ENCODE measurements at places on chromosomes 12 and 14. TPM values are rescaled to one million over a fixed set of nuclear protein-coding genes. Genes with fewer than 3 reads are reported as not detected.

DNA sequence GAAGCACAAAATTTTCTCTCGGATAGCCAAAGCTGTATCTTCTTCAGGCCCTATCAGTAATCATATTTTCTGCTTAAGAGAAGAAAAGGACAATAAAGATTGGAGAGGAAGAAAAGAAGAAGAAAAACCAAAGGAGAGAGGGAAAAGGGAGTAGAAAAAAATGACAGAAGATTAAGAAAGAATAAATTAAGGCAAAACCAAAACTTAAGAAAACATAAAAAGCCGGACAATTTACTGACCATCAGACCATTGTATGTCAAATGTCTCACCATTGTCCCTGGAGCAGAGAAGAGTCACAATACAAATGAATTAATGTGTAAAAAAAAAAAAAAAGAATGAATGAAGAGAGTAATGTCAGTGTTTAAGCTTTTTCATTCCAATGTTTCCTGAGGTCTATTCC, 1274.8 kb downstream of the FSCB start:
- no peak for DNase-seq

DNA sequence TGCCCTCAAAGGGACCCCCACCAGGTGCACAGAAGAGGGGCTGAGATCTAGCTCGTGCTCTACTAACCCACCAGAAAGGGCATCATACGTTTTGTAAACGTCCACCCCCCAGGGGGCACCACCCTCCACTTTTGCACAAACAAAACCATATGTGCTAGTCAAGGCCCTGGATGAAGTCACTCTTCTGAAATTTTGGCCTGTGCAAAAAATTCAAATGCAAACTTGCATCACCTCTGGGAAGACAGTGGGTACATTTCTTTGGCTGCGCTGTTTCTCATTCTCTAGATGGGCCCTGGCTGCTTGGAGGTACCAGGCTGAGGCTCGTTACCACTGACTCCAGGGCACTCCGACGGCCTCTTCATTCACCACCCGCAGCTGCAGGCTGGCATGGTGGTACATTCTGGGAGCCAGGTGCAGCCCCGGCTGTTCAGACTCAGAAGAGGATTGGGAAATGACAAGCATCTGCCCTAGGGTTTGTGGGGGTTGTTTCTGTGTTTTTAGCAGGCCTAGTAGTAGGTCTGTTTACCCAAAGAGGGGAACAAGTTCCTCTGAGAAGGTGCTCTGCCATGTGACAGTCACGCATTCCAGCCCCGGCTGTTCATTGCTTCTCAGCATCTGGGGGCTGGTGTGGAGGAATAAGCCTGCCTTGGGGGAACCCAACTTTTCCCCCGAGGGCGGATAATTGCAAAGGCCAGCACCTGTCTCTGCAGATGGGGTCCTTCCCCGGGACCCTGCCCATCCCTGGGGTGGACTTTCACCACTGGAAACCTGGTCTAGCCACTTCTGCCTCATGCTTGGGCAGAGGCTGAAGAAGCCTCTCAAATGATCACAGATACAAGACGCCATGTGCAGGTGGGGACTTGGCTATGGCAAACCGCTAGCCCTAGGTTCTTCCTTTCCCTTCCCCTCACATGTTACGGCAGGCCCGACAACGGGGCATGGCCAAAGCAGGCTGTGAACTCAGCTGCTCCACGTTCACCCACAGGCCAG, 147.6 kb downstream of the DPF3 start:
- no peak for DNase-seq

Gene CCER1
- not detected for total RNA-seq

GRCh38 chr14:93987815-93988476, 9.2 kb upstream of the CCDC197 start:
- DNase-seq = no peak

- DNase-seq = peak; percentile 67
These were observed 143.8 kb upstream of the ARID2 start for GRCh38 chr12:45585522-45586230.

DNA sequence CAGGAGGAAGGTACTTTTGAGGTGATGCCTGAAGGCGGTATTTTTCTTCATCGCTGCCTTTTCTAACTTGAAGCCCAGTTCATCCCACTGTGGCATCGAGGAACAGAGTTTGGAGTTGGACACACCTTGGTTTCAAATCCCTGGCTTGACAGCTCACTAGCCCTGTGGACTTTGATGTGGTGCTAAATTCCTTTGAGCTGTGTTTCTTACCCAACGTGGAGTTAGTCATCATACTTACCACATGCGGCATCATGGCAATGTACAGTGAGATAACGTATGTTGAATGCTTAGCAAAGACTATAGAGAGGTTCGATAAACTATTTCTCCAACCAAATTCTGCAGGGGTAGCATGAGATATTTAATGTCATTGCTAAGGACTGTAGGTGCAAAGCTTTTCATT, 3.4 kb downstream of the PLEKHG3 start:
- no peak for DNase-seq

DNA sequence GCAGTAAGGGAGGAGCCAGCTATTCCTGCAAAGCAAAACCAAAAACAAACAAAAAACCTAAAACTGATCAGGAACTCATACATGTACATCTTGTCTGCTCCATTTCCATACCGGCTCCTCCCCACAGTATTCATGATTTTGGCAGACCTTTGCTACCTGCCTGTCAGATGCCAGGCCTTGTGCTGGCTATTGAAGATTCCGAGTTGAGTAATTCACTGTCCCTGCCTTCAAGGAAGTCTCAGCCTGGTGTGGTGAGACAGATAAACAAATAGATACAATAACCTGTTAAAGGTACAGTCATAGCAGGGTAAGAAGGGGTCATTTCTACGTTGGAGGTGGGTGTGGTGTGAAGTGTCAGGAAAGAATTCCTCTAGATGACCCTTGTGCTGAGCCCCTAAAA, 42.7 kb downstream of the SUSD6 start:
- DNase-seq = no peak

GRCh38 chr12:107545737-107546353, 139.8 kb upstream of the PWP1 start:
- DNase-seq = peak; percentile 41

DNA sequence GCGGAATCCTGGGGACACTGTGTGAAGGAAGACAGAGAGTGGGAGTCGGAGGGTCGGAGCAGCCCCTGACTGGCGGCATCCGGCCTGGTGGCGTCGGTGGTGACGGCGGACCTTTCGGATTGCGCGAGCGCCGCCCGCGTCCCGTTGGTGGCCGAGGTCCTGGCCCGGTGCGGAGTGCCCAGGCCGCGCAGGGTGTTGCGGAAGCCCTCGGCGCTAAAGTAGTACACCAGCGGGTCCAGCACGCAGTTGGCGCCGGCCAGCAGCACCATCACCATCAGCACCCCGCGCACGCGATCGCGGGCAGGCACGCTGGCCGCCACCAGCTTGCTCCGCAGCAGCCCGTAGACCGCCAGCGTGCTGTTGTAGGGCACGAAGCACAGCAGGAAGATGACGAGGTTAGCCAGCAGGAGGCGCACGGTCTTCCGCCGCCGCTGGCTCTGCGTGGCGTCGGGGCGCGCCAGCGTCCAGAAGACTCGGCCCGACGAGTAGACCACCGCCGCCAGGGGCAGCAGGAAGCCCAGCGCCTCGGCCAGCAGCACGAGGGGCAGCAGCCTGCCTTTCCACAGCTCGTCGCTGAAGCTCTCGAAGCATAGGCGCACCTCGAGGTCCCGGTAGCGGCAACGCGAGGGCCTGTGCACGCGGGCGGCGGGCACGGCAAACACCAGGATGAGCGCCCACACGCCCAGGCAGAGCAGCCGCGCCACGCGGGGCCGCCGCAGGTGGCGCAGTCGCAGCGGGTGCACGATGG, 13.1 kb upstream of the CHD4 start:
- DNase-seq = peak; percentile 91

GRCh38 chr12:107079172-107080011, 14.0 kb downstream of the CRY1 start:
- no peak for DNase-seq

Gene MYO1A
- total RNA-seq = 0.29 TPM

- no peak for DNase-seq
These were observed 384.3 kb downstream of the ADAMTS20 start for GRCh38 chr12:43167691-43168090.

Gene MYBPC1
- 0.06 TPM for total RNA-seq

DNA sequence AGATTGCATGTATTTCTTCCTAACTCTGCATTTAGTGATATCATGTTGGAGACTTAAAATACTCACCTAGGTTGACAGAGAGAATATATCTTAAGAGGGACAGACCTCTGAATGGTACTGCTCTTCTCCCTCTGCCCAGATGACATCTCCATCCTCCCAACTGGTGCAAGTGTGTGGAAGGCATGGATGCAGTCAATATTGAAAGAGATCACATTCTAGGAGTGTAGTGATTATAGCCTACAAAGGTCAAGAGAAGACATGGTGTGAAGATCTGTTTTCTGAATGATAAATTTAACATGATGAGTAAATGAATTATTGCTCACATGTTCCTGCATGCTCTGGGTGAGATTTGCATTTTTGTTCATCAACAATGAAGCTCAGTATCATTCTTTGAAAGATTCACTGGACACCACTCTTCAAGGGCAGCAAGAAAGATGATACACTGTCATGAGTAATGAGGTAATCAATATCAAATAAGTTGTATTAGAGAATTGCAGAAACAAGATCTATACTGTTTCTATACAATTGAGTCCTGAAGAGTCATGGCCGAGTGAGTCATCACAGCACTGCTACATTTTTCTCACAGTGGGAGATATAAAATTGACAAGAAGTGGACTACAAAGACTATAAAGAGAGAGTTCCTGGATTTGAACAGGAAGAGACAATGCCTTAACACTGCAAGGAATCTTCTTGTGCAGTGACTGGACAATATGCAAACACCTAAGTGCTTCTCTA, 183.3 kb upstream of the KRR1 start:
- no peak for DNase-seq

- DNase-seq = no peak
These were observed 218.9 kb upstream of the RBM19 start for GRCh38 chr12:114185036-114185435.

Gene ARL1
- 96.2 TPM for total RNA-seq

Gene FGD6
- total RNA-seq = 36.0 TPM

DNA sequence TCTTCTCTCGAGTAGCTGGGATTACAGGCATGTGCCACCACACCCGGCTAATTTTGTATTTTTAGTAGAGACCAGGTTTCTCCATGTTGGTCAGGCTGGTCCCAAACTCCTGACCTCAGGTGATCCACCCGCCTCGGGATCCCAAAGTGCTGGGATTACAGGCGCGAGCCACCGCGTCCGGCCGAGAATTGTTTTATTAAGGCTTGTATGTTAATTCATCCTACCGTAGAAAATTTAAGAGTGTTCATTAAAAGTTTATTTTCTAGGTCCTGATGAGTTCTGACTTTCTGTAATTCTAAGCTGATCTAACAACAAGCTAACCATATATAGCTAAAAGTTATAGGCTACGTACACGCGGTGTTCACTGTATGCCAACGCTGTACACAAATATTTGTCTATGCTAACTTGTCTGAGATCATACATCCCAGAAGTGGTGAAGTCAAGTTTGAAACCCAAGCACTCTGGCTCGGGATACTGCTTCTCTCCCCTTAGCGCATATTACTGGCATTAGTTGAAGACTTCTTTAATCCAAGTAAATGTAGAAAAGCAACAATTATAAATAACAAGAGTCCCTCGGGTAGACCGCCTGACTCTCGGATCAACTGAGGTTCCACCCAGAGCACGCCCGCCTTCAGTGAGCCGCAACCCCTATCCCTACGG, 570 bp upstream of the MRPS35 start:
- DNase-seq = peak; percentile 59

DNA sequence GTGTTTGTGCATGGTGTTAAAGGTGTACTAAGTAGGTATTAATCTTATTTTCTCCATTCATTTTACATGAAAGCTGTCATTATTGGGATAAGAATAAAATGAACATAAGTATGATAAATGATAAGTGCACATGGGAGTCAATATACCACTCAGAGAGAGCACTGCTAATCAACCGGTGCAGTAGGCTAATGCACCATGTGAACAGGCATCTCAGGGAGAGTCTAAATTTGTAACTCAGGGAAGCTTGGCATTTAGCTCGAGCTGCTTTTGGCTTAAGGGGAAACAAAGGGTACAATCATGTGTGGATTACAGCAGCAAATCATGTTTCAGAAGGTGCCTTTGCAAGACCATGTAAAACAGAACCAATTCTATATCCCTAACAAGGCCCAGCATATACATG, 127.4 kb downstream of the MGST1 start:
- no peak for DNase-seq

Gene HOXC5
- total RNA-seq = 0.32 TPM

DNA sequence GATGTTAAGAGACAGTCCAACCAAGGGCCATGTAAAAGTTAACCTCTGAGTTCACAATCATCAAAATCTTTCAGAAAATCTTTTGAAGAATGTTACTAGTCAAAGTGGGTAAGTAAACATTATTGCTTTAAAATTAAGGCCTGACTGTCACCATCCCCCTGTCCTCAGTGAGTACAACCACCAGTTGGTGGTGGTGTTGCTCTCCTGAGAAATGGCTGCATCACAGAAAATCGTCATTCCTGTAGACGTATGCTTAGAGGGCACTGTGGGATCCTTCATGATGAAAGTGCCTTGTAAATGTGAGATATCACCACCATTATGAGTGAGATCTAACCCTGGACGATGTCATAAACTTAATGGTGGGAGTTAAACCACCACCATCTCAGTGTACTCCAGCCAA, 451.2 kb downstream of the RPS29 start:
- DNase-seq = no peak

GRCh38 chr12:130948136-130948535, 5.6 kb upstream of the ADGRD1 start:
- no peak for DNase-seq

Gene CLEC6A
- total RNA-seq = 0.32 TPM

Gene SPIC
- total RNA-seq = not detected

DNA sequence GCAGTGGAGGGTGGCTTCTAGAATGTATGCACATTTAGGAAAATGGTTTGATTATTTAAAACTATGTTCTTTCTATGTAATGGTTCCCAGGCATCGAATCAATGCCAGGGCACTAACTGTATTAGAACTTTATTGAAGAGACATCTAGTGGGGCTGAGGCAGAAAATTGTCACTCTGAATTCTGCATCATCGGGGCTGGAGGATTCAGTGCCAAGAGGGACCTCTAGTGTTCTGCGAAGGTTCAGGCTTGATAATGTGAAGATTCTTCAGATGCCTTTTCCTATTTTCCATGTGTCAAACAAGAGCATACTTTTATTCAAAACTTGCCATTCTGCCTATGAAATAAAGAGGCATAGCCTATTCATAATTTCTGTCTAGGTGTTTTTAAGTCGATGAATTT, 146.3 kb downstream of the CAND1 start:
- no peak for DNase-seq

- DNase-seq = no peak
These were observed 255.4 kb downstream of the DAD1 start for GRCh38 chr14:22333422-22334274.

- no peak for DNase-seq
These were observed 7.6 kb upstream of the SLC38A2 start for GRCh38 chr12:46380022-46380796.

GRCh38 chr12:103399986-103400385, 95.8 kb downstream of the C12orf42 start:
- DNase-seq = no peak

Gene PLEKHH1
- 1.2 TPM for total RNA-seq

Gene FGF23
- total RNA-seq = not detected

Gene OR8S1
- not detected for total RNA-seq

GRCh38 chr12:114425031-114425626, 19.2 kb upstream of the TBX5 start:
- DNase-seq = peak; percentile 82

GRCh38 chr12:69161829-69162228, 77.5 kb upstream of the CPSF6 start:
- DNase-seq = no peak

Data from left lung (tissue), 14 donors.